Prostate gland (tissue), 2 donors: ENCODE measurements at places on chromosomes 6 and 20. TPM values are rescaled to one million over a fixed set of nuclear protein-coding genes. Genes with fewer than 3 reads are reported as not detected.

PRRT1 gene
- 7.2 TPM for total RNA-seq

PRR18 gene
- not detected for total RNA-seq

GRCh38 chr6:69216127-69216526, 580.7 kb downstream of the LMBRD1 start:
- H3K36me3 ChIP-seq: no peaks in the 10 kb centered on the region
- no peaks in the 10 kb centered on the region for H3K4me1 ChIP-seq
- no peak overlapping the region for H3K27ac ChIP-seq
- no peaks in the 10 kb centered on the region for H3K27me3 ChIP-seq
- no peak for DNase-seq

GRCh38 chr6:82781620-82782204, 283.9 kb downstream of the UBE3D start:
- H3K4me1 ChIP-seq: no peaks in the 10 kb centered on the region
- no peak overlapping the region for H3K4me3 ChIP-seq
- no peaks in the 10 kb centered on the region for H3K36me3 ChIP-seq
- no peaks in the 10 kb centered on the region for H3K27me3 ChIP-seq

DNA sequence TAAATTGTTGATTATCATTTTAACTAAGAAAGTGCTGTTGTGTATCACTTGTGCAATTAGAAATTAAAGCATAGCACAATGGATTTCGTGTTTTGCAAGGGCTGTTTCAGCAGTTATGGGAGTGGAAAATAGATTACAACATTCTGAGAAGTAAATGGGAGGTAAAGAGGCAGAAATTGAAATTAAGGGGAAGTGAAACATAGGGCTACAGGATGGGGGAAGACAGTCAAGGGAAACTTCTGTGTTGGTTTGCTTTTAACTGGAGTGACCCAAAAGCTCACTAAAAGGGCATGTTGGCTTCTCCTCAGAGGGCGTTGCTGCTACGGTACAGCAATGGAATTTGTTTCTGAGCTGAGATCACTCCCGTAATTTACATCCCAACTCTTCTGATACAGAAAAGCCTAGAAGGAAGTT, 147.5 kb downstream of the BCAS1 start:
- H3K4me3 ChIP-seq: no peak overlapping the region
- H3K27ac ChIP-seq: no peak overlapping the region
- no peaks in the 10 kb centered on the region for H3K36me3 ChIP-seq
- no peak for DNase-seq
- no peaks in the 10 kb centered on the region for H3K27me3 ChIP-seq
- no peaks in the 10 kb centered on the region for H3K4me1 ChIP-seq
